ENCODE measurements at places on chromosomes 2 and 18.

GRCh38 chr2:1091895-1092585 lies 141.4 kb downstream of the SNTG2 start:
- no peak for DNase-seq

- DNase-seq, result peak; percentile 73
Measured at GRCh38 chr2:192194866-192195547, at the start of gene TMEFF2. Gene TMEFF2, minus strand, starts transcription at chr2:192194933. Its CDS starts 409 bp downstream, at chr2:192194524.

DNA sequence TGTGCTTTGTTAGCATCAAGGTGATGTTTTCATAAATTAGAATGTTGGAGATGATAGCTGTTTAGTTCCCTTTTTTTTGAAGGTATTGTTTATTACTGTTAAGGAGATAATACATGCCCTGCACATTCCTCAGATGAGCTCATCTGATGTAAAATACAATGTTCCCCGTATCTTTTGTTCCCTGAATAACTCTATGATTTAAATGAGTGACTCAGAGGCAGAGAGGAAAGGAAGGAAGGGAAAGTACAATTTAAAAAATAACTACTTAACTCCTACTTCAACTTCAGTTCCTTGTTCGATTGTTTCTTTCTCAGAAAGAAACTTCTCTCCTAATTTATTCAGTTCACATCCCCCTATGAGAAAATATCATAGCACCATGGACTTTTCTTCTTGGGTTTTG lies 208.7 kb downstream of the KCNE4 start:
- DNase-seq, result no peak

GRCh38 chr18:24019641-24020331 lies 5.2 kb downstream of the TTC39C start:
- no peak for DNase-seq

GRCh38 chr18:22962004-22962403 lies 28.9 kb downstream of the RBBP8 start:
- DNase-seq, result no peak

DNA sequence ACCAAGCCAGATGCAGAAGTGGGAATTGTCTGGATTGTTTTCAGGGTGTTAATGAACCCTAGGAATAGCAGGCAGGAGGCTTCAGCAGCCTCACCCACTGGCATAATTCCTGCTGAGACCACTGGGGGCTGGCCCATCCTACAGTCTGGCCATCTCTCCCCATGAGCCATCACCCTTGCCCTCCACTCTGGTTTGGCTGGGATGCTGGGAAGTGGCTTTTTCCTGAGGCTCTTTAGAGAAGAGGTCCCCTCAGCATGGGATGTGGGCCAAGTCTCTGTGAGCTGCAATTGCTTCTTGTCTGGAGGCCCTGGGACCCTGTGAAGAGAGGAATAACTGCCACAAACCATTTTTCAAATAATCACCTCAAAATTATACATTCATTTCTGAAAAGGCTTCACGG lies 4.0 kb downstream of the TCF7L1 start:
- no peak for DNase-seq

DNA sequence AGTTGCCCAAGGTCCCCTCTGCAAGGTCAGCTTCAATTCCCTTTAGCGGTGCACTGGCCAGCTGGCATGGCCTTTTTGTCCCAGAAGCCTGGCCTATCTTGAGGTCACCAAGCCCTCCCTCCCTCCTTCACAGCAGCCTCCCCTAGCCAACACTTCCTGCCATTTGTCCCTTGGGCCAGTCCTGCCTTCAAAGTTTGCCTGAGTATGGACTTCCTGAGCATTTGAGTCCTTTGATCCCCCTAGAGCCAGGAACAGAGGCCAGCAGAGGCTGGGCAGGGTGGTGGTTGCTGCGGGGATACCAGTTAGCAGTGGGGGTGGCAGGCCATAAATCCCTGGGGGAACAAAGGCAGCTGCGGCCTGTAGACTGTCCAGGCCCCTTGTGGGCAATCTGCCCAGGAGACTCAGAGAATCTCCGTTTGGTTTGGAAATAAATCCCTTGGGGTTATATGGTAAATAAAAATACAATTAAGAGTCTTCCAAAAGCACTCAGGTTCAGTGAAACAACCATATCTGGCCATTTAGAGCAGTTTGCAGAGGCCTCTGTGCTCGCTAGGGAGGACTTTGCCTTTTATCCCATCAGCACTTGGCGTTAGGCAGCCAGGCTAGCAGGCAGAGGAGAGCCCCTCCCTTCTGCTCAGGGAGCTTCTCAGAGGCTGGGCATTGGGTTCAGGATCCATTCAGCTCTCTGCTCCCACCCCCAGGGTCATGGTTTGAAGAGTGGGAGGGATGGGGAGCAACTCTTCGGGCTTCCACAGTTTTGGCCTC lies 3.1 kb upstream of the HES6 start:
- DNase-seq, result no peak

DNA sequence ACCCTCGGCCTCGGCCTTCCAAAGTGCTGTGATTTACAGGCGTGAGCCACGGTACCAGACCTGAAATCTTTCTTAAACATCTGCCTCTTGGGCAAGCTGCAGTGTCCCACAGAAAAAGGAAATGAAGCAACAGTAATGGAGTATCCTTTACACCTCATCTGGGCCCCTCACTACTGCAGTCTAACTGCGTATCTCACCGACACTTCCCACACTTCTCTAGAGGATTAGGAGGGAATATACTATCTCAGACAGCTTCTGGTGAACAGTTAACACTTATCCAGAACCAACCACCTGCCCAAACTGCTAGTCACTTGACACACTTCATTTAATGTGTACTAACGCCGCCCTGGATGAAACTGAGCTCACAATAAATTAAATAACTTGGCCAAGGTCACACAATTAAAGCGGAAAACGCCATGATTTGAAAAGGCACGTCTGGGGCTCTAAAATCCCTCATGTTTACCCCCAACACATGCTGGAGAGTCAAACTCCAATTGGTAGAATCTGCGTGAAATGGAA lies 993 bp downstream of the COX7A2L start:
- no peak for DNase-seq

DNA sequence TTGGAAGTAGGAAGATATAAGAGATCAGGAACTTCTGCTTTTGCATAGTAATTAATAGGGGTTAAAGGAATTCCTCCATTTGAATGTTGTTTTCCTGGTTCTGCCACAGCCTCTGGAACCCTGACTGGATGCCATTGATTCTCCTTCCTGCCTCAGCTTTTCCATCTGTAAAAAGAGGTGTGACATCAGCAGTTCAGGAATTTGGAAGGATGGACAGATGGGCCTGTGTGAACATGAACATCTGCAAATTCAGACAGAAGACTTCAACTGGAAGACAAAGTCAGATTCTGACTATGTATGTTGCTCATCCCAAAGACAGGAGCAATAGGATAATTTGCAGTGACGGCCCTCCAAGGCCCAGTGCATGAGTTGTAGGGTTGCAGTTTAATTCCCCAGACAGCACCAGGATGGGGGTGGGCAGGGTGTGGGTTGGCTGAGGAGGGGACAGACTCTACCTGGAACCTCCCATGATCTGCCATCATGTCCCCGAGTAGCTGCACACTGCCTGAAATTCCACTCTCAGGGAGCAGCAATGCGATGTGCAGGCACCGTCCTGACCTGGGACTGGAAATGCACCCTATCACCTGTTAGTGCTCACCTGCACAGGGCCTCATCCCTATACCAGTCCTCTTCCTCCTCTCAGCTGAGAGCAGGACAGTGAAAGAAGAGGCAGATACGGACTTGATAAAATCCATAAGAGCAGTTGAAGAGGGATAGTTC lies 98.9 kb upstream of the EPAS1 start:
- DNase-seq, result no peak

Measured in stimulated activated CD4-positive, alpha-beta T cell treated with anti-CD3 and anti-CD28 coated beads, TNF-alpha, amount 100 ng/mL, for 24 hours (primary cell).